WERI-Rb-1 (cell line): ENCODE measurements at places on chromosomes 1 and 21.
A peak's percentile ranks its signal among the peaks of the same experiment; 100 is the strongest.

GRCh38 chr1:20555025-20555757 is 2.8 kb downstream of the FAM43B start:
- DNase-seq = no peak

DNA sequence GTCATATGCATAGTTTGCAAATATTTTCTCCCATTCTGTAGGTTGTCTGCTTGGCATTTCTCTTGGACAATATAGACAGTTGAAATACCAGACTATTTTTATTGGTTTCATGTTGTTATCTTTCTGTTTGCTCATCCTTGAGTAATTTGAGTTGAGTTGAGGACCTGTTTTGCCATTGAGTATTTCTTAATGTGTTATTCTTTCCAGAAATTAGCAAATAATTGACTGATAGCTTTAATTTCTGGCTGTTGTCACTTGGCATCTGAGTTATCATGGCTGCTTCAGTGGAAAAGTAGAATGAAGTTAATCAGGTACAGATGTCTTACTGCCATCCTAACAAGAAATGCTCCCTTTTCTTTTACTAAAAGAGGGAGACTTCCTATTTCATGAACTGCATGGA is 264.8 kb upstream of the DUSP10 start:
- no peak for DNase-seq

DNA sequence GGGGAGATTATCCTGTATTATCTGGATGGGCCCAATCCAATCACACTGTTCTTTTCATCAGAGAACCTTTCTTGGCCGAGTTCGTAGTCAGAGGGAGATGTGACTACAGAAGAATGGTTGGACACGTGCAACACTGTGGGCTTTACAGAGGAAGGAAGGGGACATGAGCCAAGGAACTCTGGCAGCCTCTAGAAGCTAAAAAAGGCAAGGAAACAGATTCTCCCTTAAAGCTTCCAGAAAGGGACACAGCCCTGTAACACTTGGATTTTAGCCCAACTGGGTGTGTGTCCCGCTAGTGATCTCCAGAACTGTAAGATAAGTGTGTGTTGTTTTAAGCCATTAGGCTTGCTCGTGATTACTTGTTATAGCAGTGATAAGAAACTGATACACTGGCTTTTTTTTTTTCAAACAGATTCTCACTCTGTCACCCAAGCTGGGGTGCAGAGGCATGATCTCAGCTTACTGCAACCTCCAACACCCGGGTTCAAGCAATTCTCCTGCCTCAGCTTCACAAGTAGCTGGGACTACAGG is 53.9 kb upstream of the FBXO28 start:
- no peak for DNase-seq

GRCh38 chr1:17125756-17126237 is 6.5 kb upstream of the PADI2 start:
- DNase-seq = peak; percentile 81

DNA sequence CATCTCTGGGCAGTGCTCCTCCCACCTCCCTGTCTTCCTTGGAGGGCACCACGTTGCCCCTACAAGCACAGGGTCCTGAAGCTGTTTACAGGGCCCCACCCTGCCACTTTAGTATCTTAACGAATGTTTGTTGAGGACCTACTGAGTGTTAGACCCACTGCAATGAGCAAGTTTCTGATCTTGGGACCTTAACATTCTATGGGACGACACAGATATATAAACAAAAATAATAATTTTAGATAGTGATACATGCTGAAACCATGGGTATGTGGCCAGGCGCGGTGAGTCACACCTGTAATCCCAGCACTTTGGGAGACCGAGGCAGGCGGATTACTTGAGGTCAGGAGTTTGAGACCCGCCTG is 10.1 kb downstream of the ENTREP3 start:
- DNase-seq = no peak

DNA sequence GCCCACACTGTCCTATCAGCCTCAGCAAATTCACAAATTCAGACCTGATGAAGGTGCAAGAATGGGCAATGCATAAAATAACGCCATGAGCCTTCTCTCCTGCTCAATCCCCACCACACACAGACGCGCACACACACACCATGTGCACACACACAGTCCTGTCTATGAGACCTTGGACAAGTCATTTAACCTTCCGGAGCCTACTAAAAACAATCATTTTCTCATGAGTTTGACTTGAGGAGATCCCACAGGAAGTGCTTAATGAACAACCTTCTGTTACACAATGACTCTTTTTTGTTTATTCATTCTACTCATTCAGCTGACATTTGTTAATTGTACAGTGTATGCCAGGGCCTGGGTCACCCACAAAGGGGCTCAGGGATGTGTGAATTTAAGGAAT is 125.4 kb downstream of the EDEM3 start:
- DNase-seq = no peak

- DNase-seq = no peak
These were observed 23.4 kb downstream of the DMAP1 start for GRCh38 chr1:44236490-44237272.

- DNase-seq = no peak
These were observed 197.3 kb downstream of the MRPL39 start for GRCh38 chr21:25409978-25410377.

- DNase-seq = no peak
These were observed 981.7 kb downstream of the TTLL7 start for GRCh38 chr1:83017276-83017675.

- DNase-seq = no peak
These were observed 5.6 kb upstream of the GPR25 start for GRCh38 chr1:200867018-200867811.

DNA sequence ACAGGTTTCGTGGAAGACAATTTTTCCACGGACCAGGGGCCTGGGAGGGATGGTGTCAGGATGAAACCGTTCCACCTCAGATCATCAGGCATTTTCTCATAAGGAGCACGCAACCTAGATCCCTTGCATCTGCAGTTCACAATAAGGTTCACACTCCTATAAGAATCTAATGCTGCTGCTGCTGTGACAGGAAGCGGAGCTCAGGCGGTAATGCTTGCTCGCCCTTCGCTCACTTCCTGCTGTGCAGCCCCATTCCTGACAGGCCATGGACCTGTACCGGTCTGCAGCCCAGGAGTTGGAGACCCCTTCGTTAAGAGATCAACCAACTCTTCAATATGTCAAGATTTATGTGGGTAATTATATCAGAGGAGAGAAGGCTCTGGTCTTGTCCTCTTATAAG is 3.3 kb upstream of the DHX9 start:
- DNase-seq = no peak

DNA sequence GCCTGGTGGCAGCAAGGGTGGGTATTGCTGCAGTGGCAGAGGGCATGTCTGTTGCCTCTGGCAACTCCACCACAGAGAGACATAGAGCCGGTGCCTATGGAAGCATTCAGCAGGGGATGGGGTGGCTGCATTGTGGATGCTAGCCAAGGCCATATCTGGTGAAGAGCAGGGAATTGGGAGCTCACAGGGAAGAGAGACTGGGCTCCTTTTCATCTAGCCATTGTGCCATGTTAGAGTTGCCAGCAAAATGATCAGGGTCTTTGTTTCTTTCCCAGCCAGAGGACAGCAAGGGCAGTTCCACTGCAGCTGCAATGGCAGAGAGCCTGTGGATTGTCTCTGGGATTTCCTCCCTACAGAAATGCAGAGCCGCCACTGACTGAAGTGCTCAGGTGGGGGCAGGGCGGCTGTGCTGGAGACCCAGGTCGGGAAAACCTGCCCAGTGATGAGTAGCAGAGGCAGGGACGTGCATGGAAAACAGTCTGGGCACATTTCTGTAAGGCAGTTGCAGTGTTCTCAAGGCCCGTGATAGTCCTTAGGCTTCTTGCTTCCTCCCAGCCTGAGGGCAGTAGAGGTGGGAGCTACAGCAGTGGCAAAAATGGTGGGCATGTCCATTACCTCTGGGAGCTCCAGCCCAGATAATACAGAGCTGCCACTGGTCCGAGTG is 40.2 kb upstream of the CYP4X1 start:
- DNase-seq = no peak

DNA sequence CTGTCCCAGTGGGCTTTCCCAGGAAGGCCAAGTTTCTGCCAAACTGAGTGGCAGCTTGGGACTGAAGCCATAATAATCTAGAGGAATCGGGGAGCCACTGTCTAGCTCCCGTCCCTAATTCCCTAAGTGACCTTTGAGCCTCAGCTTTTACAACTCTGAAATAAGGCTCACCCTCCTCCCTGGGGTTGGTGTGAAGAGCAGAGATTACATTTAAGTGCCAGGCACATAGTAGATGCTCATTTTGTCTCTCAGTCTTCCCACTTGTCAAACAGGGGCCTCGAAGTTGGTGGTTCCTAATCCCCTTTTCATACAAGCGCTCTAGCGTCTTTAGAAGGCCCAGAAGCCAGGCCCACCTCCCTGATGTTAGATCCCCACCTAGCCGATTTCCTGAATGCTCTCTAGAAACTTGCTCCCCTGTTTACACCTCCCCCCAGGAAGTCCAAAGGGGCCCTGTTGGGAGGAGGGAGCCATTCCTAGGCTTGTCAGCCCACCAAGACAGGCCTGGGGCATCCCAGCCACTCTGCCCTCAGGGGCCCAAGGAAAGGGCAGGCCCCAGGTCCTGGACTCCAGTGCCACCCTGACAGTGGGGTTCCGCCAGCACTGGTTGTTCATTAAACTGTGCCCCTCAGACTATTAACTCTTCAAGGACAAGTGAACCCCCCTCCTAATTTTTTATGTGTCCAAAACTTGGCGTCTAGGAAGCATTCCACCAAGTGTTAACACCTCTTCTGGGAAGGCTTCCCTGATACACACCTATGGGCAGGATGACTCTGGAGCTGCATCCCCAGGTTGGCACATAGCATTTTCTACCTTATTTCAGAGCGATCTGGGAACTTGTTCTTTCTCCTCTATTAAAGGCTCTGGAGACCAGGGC is 49.3 kb upstream of the ECE1 start:
- no peak for DNase-seq

DNA sequence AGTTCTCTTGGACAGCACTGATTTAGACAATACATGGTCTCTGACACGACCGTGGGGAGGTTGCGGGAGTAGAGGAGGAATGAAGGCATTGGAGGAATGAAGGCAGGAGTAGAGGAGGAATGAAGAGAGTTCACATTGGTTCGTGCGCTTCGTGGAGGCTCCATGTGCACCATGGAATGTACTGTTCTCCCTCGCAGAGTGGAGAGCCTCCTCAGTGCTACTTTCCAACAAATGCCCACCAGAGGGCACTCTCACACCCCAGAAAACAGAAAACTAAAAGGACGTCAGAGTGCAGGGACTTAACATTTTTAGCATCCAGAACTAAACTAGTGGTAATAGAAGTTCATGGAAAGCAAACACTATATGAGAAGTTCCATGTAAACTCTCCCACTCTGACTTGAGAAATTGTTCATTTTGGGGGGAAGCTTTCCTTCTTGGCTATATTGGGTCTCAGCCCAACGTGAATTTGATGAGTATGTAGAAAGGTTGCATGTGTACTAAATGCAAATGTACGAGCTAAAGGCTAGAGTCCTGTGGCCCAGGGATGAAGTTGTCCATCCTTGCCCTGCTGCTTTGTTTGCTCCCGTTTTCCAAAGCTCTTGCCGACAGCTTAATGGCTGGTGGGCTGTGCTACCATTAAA is 211.6 kb downstream of the LMX1A start:
- DNase-seq = peak; percentile 81

- no peak for DNase-seq
These were observed 1.9 kb downstream of the C1orf198 start for GRCh38 chr1:230866171-230867070.

DNA sequence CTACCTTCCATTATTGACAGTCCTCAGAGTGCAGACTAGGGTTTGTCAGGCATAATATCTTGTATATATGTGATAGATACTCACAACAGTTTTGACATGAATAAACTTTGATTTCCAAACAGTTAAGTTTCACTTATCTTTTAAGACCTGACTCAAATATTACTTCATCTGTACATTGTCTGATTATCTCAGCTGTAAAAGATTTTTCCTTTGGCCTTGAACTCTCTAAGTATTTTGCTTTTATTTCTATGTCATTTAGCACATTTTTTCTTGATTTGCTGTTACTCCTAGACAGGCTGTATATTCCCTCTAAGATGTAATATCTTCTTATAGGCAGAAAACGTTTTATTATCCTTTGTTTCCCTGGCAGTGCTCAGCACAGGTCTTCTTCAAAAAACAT is 65.6 kb upstream of the DMRTA2 start:
- no peak for DNase-seq

GRCh38 chr1:68725001-68725752 is 228.3 kb upstream of the DEPDC1 start:
- no peak for DNase-seq

DNA sequence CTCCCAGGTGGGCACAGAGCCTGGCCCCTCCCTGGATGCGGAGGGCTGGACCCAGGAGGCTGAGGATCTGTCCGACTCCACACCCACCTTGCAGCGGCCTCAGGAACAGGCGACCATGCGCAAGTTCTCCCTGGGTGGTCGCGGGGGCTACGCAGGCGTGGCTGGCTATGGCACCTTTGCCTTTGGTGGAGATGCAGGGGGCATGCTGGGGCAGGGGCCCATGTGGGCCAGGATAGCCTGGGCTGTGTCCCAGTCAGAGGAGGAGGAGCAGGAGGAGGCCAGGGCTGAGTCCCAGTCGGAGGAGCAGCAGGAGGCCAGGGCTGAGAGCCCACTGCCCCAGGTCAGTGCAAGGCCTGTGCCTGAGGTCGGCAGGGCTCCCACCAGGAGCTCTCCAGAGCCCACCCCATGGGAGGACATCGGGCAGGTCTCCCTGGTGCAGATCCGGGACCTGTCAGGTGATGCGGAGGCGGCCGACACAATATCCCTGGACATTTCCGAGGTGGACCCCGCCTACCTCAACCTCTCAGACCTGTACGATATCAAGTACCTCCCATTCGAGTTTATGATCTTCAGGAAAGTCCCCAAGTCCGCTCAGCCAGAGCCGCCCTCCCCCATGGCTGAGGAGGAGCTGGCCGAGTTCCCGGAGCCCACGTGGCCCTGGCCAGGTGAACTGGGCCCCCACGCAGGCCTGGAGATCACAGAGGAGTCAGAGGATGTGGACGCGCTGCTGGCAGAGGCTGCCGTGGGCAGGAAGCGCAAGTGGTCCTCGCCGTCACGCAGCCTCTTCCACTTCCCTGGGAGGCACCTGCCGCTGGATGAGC is 34.2 kb downstream of the TRIM11 start:
- peak; percentile 3 for DNase-seq

DNA sequence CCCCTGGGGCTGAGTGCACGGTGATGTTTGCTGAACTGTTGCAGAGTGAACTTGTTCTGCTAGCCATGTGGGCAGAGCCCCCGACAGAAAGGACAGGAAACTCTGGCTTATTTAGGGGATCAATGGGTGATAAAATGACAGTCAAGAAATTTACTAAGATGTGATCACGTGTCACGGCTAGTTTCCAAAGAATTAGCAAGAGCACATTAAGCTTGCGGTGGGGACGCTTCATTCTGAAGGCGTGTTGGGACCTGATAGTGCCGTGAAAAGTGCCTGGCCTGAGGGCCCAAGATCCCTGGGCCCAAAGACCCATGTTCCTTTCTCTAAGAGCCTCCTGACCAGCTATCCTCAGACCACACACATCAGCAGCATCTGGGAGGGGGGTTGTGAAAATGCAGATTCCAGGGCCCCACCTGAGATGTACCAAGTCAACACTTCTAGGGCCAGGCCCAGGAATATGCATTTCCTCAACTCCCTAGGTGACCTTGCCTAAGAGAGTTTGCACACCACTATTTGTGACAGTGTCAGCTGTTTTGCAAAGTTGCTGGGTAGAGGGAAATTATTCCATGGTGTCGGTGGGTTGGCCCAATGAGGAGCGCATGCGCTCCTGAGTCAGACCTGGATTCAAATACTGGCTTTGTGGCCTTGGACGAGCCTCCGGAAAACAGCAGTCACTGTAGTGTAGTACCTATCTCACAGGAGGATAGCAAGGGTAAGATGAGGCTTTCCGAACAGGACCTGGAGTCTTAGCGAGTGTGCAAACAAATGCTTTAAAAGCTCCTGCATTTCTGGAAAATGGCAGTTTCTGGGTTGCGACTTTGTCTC is 77.5 kb downstream of the SPSB1 start:
- DNase-seq = no peak
